ENCODE measurements at places on chromosomes 11 and 22.

DNA sequence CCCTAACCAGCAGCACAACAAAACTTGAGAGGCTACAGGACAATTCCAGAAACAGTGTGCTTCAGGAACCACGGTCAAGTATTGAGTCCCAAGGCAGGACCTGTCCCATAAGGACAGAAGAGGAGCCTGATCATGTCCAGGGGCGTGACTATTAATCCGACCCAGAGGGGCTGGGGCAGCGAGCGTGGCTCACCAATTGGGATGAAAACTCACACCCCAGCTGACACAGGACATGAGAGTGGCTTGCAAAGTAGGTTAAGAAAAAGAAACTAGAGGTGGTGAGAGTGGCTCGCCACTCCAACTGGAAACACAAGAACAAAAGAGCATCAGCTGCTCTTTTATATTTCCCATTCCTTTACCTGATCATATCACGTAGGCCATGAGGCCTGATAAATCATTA, 16.0 kb upstream of the FEZ1 start:
- no peak for DNase-seq

GRCh38 chr11:37908219-37908548, 1310.1 kb upstream of the RAG2 start:
- no peak for DNase-seq

DNA sequence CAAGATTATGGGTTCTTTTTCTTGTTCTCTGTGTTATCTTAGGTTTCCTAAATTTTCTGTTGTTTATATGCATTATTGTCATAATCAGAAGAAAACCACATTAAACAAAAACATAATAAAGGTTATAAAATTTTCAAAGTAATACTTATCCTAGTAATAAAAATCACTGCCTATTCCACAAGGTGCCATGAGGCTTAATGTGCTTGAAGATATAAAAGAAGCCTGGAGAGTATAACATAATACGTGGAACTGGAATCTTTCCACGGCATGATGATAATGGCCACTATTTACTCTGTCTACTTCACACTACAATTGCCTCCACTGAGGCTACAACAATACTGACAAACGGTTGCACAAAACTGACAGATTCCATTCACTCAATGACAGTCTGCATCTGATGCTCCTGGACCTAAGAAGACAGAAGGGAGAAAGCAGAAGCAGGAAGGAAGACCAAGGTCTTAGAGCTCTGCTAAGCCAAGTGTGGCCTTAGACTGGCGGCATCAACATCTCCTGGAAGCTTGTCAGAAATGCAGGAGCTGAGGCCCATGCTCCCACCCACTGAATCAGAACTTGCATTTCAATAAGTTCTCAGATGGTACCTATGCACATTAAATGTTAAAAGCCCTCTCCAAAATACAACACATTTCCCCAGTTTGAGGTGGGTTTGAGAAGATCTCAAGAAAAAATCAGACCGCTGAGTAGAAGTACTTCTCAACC, 13.1 kb downstream of the TENM4 start:
- DNase-seq, result no peak

GRCh38 chr11:285894-286220, 3.1 kb upstream of the PGGHG start:
- no peak for DNase-seq

DNA sequence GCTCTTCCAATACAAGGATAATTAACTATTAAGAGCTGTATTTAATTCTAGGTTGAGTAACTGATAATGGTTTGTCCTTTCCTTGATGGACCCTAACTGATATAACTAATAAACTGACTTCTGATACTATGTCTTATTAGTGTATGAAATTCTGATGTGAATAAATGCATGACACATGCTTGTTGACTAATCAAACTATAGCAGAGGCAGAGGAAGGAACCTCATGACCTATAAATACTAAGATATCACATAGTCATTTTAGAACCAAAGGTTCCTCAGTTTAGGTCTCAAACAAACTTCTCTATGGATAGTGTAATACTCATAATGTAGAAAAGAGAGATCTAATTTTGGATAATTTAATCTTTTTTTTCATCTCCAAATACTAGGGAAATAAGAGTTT, 4.8 kb upstream of the HBD start:
- no peak for DNase-seq

DNA sequence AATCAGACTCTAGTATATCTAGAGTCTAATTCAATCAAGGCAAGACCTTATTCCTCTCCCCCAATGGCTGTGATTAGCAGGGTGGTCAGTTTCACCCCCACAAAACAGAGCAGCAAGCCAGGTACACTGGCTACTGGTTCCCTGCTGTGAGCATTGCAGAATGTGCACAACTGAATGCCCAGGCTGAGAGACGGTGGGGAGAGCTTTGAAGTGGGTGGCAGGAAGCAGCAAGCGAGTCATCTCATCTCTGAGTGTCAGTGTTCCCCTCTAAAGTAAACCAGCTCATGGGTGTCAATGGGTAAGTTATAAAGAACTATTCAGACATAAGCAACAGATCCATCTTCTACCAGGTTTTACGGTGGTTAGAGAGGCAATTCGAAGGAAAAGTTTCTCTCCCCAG, 37.6 kb downstream of the GAB4 start:
- no peak for DNase-seq

GRCh38 chr11:6353367-6353987, 33.2 kb upstream of the CAVIN3 start:
- peak; percentile 8 for DNase-seq

GRCh38 chr11:1292018-1292643, 17.3 kb downstream of the TOLLIP start:
- DNase-seq, result no peak

- no peak for DNase-seq
Measured at GRCh38 chr11:44611088-44611487, 45.6 kb downstream of the CD82 start.

DNA sequence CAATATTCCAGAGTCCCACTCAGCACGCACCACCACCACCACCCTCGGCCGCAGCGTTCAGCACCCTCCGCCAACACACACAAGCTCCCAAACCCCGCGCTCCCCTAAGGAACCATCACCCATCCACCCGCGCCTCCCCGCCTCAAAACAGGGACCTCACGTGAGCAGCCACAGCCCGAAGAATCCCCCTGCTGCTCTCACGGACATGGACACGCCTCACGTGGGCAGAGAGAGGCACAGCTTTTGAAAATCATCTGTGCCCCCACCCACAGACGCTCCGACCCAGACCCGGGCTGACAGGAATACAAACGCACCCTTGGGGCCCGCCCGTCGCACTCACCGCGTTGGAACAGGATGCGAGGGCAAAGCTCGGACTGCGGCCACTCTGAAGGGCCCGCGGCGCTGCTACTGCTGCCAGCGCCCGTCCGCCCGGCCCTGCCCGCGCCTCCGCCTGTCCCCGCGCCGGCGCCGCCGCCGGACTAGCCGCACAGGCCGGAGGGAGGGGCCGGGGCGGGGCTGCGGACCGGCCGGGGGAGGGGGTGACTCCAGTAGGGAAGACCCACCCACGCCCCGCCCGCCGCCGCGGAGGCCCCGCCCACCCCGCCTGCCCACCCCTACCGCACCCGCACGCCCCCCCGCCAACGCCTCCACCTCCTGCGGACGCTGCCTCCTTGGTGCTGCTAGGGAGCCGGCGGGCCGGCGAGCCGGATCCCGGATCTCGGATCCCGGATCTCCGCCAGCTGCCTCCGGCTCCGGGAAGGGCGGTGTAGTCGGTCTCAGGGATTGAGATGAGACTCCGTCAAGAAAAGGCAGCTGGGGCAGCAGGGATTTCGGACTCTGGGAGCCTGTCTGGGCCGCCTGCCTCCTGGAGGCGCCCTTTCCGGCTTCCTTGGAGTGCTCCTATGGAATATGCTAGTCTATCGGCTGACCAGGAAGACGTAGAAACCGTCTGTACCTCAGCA, at the start of gene TRIM3:
Gene TRIM3 (minus strand): TSS at position 491 of the 962 bp plus-strand sequence. CDS start 8,246 bp downstream, outside the sequence.
- peak; percentile 79 for DNase-seq

- DNase-seq, result no peak
Measured at GRCh38 chr22:48651036-48651890, 1176.4 kb downstream of the BRD1 start.

DNA sequence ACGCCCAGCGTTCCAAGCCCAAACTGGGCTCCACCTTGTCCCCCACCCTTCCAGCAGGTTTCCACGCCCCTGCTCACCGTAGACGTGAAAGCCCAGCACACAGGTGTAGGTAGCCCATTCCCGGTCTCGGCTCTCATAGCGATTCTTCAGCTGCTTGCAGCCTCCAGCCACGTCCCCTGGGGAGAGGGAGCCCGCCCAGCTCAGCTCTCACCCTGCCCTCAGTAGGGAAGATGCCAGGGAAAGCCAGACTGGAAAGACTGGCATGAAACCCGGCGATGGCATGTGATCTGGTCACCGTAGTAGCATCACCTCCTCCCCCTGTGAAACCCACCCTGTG, 1.4 kb upstream of the MTA2 start:
- DNase-seq, result no peak

DNA sequence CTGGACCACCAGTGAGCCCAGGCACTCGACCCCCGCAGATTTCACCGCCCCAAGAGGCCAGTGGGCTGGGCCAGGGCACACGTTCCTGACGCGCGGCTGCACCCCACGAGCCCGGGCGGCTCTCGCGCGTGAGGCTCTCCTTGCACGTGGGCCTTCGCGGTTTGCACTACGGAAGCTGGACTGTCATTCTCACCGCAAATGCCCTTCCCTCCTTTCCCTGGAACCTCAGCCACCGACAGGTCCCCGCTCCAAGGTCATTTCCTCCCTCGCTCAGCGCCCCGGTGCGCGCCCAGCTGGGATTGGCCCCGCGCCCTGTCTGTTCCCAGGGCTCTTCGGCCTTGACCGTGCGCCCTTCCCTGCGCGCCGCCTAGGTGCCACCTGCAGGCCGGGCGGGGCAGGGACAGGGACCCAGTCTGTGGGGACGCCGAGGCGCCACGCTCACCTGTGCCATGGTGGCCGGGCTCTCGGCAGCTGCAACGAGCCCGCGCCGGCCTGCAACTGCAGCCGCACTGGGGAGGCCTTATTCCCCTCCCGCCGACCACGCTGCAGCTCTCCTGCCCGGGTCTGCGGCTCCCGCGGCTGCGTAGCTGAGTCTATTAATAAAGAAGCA, 2.1 kb upstream of the CPT1A start:
- peak; percentile 64 for DNase-seq

DNA sequence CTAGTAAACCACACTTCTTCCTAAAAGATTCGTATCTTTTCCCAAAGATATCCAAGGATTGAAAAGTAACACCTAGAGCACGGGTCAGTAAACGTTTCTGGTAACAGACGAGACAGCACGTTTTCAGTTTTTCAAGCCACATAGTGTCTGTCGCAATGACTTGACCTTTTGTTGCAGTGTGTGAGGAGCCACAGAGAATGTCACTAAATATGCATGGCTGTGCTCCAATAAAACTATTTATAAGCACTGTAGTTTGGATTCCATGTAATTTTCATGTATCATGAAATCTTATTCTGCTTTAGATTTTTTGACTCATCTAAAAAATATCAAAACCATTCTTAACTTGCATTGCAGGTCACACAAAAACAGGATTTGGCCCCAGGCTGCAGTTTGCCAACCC, 18.3 kb upstream of the MICAL3 start:
- no peak for DNase-seq

GRCh38 chr22:20031732-20032406, 11.0 kb downstream of the TANGO2 start:
- no peak for DNase-seq

GRCh38 chr11:130912552-130912951, 3.7 kb downstream of the SNX19 start:
- no peak for DNase-seq

GRCh38 chr22:36386351-36386899, 1.3 kb downstream of the MYH9 start:
- no peak for DNase-seq

GRCh38 chr11:30585892-30586250, 282 bp downstream of the MPPED2 start:
- no peak for DNase-seq

GRCh38 chr22:43308060-43308830, 34.9 kb downstream of the SCUBE1 start:
- DNase-seq, result no peak

- DNase-seq, result no peak
Measured at GRCh38 chr22:32572741-32573500, 98.3 kb downstream of the FBXO7 start.

GRCh38 chr11:46978005-46978491, 41.5 kb downstream of the CSTPP1 start:
- DNase-seq, result no peak

- no peak for DNase-seq
Measured at GRCh38 chr22:46229701-46230100, 20.4 kb downstream of the CDPF1 start.

DNA sequence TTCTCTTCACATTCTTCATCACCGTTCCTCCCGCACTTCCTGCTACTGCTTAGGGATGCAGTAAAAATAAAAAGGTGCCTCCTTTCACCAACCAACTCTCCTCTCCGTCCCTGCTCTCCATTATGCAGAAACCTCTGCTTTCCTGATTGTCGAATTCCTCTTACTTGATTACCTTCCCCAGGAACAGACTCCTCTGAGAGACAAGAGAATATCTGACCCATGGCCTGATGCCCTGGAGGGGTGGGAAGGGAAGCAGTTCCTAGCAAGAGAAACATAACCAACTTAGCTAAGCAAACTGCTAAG, 80.9 kb downstream of the TRIM29 start:
- DNase-seq, result no peak

- DNase-seq, result peak; percentile 59
Measured at GRCh38 chr22:45284705-45285262, at the start of gene UPK3A. UPK3A (plus strand) TSS chr22:45284949; CDS start chr22:45285014, 65 bp downstream.

GRCh38 chr22:44355716-44356070, 42.9 kb upstream of the SHISAL1 start:
- DNase-seq, result no peak

GRCh38 chr22:46319319-46319718, 16.2 kb upstream of the TRMU start:
- no peak for DNase-seq

DNA sequence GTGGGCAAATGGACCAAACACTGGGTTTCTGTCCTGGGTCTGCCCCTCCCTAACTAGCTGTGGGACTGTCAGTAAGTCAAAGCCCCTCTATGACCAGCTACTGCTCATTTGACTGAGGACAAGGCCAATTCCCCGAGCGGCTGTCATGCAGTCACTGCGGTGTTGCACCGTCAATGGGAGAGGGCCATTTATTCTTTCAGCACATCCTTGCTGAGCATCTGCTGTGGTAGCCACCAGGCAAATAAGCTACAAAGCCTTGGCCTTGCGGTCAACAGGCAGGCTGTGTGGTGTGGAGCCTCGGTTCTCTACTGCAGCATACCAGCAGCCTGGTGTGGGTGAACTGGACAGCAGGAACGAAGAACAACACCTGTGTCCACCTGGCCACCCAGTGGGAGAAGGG, 25.8 kb upstream of the SERPIND1 start:
- DNase-seq, result no peak

DNA sequence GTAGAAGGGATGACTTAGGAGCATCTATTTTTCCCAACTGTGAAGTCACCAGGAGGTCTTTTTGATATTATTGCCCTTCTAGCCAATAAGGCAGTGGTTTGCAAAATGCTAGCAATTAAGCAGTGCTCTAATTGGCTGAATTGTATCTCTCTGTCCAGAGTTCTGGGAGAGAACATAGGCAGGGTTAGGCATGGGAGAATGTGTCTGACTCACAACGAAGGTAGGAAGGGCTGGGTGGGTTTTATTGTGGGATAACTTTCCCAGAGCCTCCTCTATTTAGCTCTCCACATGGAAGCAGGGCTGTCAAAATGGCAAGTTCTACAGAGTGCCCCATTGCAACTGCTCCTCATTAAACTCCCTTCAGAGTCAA, 415.9 kb upstream of the CADM1 start:
- DNase-seq, result no peak

Data from stimulated activated CD8-positive, alpha-beta memory T cell treated with anti-CD3 and anti-CD28 coated beads, Interleukin-7, amount 100 ng/mL, for 4 hours (primary cell).